ENCODE measurements at places on chromosomes 11 and 22.
A peak's percentile ranks its signal among the peaks of the same experiment; 100 is the strongest.

- no peak for DNase-seq
Observed at GRCh38 chr22:49112661-49113626, 714.7 kb downstream of the BRD1 start.

DNA sequence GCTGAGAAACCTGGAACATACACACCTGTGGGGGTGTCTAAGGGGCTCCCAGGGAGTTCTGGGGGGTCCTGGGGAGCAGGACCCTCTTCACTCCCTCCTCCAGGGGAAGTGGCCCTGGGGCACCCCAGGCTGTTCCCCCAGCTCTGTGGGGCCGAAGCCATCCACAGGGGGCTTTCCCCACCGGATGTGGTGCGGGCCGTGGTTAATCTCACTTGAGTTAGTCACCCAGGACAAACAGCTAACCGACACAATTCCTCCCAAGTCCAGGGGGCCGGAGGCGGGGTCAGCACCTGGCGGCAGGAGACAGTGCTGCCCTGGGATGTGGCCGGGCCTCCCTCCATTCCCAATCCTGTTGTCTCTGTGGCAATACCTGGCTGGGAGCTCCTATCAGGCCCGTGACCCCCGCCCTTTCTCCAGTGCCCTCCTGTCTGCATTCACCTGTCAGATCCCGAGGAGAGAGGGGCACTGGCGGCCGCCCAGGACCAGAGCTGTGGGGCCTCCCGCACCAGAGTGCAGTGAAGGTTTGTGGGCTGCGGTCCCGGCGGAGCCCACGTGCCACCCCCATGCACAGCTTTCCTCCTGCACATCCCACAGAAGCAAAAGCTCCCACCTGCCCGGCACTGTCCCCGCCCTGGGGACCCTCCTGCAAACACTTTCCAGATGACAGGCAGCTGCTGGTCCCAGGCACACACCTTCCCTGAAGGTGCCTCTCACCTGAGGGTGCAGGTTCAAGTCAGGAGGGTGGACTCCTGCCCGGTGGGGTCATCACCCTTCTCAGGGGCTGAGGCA lies 5.2 kb upstream of the MUC5AC start:
- DNase-seq = no peak

DNA sequence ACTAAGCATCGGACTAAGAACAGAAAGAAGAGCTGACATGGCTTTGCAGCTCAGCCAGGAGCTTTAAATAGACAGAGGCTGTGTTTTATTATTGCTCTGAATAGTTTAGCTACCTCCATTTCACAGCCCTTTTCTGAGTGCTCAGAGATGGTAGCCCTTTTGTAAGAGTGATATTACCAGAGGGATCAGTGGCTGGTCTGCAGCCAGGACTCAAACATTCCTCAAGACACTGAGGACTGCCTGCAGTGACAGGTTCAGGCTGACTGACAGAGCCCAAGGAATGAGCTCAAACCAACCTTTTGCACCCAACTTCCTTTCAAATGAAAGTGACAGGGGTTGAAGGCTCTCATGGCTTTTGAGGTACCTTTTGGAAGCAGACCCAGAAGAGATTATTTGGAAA lies 189.0 kb downstream of the DDX10 start:
- DNase-seq = no peak

- no peak for DNase-seq
Observed at GRCh38 chr11:2378527-2379210, 1.6 kb downstream of the CD81 start.

DNA sequence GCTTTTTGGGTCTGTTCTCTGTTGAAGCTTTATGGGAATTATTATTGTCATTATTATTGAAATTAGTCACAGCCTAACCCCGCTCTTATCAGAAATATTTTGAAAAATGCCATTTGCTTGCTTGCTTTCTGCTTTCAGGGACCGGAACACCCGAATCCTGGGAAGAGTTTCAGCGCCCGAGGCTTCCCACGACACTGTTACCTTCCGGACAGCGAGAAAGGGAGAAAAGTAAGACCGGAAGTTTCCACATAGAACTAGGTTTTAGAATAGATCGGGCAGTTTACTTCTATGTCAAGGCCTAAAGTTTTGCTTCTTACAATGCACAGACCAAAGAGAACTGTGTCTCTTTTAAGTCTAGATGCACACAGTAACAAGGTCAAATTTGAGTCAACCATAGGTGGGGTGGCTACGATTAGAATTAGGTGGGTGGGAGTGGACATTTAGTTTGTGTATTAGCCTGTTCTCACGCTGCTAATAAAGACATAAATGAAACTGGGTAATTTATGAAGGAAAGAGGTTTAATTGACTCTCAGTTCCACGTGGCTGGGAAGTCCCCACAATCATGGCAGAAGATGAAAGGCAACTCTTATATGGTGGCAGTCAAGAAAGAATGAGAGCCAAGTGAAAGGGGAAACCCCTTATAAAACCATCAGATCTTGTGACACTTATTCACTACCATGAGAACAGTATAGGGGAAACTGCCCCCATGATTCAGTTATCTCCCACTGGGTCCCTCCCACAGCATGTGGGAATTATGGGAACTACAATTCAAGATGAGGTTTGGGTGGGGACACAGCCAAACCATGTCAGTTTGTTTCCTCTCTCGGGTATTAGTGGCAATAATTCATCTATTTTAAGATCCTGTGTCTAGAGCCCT lies 12.9 kb downstream of the MPEG1 start:
- DNase-seq = peak; percentile 11

DNA sequence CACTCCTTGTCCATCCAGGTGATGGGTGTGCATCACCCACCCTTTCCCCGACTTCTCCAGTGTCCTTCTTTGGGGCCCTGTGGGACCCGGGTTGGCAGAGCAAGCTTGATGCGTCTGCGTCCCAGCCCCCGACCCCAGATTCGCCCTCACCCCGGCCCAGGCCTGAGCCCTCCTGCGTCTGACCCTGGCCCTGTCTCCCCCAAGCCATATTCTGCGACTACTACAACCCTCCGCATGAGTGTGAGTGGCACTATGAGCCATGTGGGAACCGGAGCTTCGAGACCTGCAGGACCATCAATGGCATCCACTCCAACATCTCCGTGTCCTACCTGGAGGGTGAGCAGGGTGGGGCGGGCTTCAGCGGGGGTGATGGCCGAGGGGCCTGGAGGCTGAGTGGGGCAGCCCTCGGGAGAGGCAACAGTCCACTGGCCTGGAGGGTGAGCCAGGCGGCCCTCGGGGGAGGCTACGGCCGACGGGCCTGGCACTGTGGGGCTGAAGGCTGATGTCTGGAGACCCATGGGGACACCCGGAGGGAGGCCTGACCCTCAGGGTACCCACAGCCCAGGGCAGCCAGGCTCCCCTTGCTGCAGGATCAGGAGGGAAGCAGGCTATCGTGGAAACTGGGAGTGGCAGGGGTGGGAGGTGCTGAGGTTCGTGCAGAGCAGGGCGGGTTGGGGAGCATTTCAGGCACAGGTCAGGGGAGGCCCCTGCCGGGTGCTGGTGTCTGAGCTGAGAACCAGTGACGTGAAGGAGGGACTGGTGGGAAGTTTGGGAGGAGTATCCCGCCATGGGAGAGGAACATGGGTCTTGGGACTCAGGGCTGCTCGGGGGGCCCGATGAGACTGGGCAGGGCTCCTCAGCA lies 15.3 kb downstream of the MUC2 start:
- DNase-seq = no peak

DNA sequence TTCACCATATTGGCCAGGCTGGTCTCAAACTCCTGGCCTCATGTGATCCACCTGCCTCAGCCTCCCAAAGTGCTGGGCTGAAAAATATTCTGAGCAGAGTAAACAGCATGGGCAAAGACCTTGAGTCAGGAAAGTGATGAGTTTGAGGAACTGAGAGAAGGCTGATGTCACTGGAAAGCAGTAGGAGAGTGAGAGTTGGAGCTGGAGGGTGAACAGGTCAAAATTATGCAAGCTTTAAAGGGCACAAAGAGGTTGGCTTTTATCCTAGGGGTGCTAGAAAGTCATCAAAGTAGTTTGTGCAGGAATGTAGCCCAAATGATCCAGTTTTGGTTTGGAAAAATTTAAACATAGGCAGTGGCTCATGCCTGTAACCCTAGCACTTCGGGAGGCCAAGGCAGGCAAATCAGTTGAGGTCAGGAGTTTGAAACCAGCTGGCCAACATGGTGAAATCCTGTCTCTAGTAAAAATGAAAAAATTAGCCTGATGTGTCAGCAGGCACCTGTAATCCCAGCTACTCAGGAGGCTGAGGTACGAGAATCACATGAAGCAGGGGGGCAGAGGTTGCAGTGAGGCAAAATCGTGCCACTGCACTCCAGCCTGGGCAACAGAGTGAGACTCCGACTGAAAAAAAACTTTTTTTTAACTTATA lies 44.7 kb upstream of the CXCR5 start:
- no peak for DNase-seq

- peak; percentile 32 for DNase-seq
Observed at GRCh38 chr22:19109198-19110063, 12.8 kb downstream of the DGCR2 start.

DNA sequence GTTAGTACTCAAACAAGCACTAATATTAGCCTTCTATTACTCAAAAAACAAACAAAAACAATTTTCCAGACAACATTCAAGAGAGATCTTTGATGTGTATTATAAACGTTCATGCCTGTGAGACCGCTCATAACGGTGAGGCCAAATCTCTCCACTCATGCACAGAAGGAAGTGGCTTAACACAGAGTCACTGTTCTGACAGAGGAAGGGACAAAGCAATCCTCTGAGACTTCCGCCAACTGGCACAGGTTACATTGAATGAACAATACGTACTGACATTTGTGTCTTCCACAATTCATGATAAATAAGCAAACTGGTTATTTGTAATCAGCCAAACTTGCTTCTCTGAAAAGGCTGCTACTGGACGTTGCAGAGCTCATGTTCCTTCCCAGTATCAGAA lies 30.5 kb downstream of the CHKA start:
- DNase-seq = no peak

- no peak for DNase-seq
Observed at GRCh38 chr11:127037596-127037995, 37.0 kb upstream of the KIRREL3 start.

GRCh38 chr11:74818283-74818946 lies 69.8 kb downstream of the RNF169 start:
- no peak for DNase-seq

DNA sequence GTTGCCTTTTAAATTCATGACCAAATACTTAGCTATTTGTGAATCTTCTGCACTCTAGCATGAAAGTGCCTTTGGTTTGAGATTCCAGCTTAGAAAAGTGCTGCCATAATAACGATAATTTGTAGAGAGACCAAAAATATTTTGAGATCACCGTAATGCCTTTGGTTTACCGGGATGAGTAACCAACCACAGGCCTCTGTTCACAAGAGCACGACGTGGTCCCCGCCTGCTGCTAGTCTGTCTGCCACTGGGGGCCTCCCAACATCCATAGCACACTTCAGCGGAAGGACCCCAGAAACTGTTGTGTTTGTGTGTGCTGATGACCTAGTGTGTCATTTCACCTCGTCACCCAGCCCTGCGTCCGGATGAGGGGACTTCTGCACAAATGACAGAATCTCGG lies 67.0 kb upstream of the RASSF10 start:
- DNase-seq = no peak

- DNase-seq = no peak
Observed at GRCh38 chr11:119540370-119541125, 117.6 kb upstream of the THY1 start.

DNA sequence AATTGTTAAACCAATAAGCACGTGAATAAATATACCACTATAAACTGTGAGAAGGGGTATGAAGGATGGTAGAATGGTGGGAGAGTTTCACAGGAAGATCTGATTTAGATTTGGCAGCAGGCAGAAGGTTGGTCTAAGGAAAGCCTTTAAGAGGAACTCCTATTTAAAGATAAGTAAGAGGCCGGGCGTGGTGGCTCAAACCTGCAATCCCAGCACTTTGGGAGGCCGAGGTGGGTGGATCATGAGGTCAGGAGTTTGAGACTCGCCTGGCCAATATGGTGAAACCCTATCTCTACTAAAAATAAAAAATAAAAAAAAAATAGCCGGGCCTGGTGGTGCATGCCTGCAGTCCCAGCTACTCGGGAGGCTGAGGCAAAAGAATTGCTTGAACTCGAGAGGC lies 45.8 kb upstream of the CXCR5 start:
- DNase-seq = no peak

DNA sequence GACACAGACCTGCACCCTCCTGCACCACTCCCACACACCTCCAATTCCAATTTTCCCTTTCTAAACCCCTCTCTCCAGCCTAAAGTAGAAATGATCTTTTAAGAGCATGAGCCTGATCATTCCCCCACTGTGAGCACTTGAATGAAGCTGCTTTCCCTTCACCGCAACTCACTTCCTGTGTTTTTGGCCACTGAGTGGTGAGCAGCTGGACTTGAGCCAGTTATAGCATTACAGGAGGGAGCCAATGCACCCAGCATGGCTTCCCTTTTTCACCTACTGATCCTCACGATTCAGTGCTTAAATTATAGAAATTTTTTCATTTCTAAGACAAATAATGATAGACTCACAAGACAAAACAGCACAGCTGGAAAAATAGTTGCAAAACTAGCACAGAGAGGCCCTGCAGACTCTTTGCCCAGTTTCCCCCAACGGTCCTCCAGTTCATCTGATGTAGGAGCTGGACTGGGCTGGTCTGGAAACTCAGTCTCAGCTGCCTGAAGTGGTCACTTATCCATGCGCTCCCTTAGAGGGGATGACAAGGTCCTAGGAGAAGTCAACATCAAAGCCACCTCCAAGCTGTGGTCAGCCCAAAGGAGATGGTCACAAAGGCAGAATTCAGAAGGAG lies 9.7 kb upstream of the APOL4 start:
- no peak for DNase-seq

DNA sequence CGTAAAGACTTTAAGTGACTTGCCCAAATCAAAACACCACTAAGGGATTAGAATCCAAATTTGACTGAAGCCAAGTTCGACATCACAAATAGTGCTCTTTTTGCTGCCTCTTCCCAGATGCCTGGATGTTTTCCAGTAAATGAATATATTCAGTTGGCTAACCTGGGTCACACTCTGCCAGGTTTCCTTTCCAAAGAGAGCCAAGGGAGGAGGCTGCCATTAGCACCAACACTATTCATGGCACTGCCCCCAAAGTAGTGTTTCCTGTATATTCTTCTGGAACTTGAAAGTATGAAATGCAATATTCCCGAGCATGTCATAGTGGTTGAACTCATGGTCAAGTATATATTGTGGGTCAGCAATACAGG lies 219.3 kb upstream of the UBASH3B start:
- no peak for DNase-seq

- no peak for DNase-seq
Observed at GRCh38 chr11:46603704-46604308, 10.0 kb upstream of the AMBRA1 start.

DNA sequence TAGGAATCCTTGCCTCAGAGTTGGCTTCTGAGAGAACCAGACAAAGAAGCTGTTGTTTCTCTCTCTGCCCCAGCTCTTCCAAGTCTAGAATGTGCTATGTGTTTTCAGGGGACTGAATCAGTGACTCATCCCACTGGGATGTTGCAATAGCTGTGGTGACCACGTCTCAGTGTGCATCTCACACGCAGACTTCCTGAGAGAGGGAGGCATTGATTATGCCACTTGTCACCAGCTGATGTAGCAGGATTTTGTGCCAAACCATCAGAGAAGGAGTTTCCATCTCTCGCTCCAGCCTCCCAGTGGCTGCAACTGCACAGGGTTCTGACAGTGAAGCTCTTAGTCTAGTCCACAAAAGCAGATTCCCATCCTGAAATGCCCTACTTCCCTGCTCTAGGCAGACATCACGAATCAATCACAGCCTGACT lies 455.8 kb downstream of the MIAT start:
- no peak for DNase-seq

All from stimulated activated naive CD4-positive, alpha-beta T cell treated with Interleukin-2 at 50 U/mL for 16 hours (primary cell).